ENCODE measurements at places on chromosomes 5 and 9.

DNA sequence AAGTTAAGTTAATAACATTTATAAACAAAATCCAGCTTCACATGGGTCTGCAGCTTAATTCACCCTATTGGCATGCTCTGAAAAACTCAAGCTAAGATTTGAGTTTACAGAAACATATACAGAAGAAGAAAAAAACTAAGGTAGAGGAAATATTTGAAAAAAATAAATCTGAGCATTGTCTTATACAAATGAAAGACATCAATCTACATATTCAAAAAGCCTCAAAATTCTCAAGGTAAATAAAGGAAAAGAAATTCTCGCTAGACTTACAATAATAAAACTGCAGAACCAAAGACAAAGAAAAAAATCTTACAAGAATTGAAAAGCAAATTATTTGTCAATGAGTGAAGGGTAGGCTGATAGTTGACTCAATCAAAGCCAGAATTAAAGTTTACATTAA, 493.4 kb downstream of the CETN3 start:
- no peak for DNase-seq

DNA sequence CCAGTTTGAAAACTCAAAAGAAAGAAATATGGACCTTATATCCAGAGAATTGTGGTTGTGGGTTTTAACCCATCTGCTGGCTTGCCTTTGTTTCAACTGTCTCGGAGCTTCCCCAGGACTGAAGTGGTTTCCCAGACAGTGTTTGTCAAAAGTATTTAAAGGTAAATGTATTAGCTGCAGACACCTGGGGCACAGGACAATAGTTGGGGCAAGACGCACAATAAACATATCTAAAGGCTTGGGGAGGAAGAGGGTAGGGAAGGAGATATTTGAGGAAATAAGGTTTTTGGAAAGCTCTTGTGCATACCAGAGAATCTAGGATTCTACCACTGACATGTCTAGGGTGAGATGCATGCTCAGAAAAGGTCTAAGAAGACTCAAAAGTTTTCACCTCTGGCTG, 99.0 kb downstream of the ADAMTS2 start:
- DNase-seq, result no peak

GRCh38 chr9:78928625-78929405, 631.9 kb downstream of the PSAT1 start:
- no peak for DNase-seq

- no peak for DNase-seq
Observed at GRCh38 chr9:105330201-105330600, 85.8 kb downstream of the SLC44A1 start.

DNA sequence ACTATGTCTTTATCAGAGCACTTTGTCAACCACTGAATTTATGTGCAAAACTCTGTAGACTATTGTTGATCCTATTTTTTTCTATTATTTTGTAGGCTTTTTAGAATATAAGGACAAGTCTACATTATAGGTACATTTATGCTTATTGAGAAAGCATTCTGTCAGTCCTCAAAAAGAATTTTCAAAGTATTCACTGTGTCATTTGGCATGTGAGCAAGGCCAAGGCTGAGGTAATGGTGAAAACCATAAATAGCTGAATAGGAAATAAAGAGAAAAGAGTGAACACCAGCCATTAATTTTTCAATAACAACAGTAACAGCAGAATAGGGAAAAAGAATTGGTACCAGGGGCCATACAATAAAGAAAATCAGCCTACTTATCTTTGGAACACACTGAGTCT, 21.0 kb downstream of the SKIC3 start:
- no peak for DNase-seq

GRCh38 chr9:108386859-108387384, 468.9 kb downstream of the ACTL7B start:
- DNase-seq, result peak; percentile 15

DNA sequence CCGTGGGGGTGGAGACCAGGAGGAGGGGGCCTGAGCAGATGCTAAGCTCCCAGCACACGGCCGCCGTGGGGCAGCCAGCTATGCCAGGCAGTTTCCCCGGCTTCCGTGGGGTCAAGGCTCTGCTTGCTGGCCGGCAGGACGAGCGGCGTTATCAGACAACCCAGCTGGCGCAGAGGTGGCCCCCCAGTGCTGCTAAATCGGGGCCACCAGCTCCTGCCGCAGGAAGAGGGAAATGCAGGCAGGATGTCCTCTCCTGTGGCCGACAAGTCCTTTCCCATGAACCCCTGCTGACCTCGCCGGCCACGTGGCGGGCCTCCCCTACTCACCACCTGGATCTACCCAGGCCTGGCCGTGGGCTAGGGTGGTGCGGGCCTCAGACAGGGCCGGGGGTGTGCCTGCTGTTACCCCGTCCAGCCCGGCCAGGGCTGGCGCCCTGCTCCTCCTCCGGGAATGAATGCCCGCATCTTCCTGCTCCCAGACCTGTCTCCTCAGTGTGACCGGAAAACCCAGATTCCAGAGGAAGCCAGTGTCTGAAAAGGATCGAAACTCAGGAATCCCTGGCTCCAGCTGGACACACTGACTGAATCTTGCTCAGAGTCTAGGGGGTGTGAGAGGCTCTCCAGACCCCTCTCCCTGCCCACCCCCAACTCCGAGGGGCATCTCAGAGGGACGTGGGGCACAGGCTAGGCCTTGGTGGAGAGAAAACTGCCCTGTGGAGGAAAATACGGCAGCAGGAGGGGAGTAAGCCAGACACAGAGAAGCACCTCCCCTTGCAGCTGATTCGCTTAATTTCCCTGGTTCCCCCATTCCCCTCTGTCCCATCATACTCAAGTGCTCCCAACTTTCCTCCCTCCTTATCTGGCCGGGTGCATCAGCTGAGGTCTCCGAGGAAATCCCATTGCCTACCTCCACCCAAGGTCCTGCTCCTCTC, 3.9 kb downstream of the FLT4 start:
- DNase-seq, result no peak

DNA sequence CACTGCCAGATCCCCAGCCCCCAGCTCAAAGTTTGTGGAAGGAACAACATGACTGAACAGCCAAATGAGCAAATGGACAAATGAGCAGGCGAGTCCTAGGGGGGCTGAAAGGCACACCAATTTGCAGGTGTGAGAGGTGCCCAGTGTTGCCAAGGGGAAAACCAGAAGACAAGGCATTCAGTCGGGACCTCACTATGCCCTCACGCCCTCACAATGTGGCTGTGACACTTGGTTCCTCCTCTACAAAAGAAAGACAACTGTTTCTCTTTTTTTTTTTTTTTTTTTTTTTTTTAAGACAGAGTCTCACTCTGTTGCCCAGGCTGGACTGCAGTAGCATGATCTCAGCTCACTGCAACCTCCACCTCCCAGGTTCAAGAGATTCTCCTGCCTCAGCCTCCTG, 28.0 kb downstream of the TNIP1 start:
- no peak for DNase-seq

GRCh38 chr5:458547-459353, 15.8 kb downstream of the EXOC3 start:
- DNase-seq, result no peak

DNA sequence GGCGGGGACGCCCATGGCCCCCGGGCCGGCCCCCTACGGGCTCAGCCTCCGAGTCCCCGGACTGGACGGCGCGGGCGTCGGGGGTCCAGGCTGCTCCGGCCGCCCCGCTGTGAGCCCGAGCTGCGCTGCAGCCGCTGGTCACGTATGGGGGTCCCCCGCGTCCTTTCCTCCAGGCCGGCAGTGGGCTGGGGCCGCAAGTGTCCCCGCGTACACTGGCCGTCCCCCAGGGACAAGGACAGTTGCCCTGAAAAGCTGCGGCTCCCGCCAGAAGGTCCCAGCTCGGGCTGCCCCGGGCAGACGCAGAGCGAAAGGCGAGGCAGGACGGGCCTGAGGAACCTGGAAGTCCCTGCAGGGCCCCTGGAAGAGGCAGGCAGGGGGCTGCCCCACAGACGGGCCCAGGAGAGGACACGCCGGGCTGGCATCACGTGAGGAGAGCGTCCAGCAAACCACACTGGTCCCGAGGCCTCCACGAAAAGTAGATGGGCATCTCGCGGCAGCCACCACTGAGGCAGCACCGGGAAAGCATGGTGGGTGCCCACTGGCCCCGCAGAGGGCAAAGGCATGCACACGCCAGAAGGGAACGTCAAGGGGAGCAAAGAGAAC, 3.3 kb upstream of the NKD2 start:
- no peak for DNase-seq

GRCh38 chr5:75243100-75243499, 6.4 kb upstream of the ANKRD31 start:
- no peak for DNase-seq

DNA sequence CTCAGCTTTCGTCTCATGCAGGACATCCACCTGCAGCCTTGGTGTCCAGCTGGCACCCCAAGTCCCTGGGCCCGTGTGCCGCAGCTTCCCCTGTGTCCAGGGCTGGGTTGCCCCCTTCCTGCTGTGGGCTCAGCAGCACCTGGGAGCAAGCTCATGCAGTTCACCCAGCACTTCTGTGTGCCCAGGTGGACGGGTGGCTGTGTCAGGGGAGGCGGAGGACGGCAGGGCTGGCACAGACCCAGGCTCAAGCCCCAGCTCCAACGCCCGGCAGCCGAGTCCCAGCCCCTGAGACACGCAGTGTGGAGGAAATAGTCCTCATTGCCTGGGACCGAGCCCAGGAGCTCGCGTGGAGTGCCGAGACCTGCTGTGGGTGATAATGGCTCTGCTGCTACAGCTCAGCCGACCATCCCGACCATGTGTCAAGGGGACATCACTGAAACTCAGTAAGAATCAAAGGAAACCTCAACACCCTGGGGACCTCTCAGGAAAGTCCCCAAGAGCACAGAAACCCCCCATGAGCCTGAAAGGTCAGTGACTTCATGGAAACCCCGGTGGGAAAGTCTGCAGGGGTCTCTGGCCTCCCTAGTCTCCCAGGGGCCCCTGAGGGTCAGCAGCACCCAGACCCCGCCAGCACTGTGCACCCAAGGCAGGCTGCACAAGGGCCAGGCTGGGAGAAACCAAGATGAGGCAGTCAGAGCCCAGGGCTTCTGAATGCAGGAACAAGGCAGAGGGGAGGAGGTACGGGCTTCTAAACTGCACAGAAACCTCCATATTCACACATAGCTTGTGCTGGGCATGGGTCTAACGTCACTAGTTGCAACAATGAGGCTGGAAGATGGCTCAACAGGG, 38.8 kb downstream of the LPCAT1 start:
- no peak for DNase-seq

- no peak for DNase-seq
Observed at GRCh38 chr5:157212307-157212706, 31.7 kb downstream of the ITK start.

- no peak for DNase-seq
Observed at GRCh38 chr5:4137781-4138180, 542.1 kb downstream of the IRX1 start.

DNA sequence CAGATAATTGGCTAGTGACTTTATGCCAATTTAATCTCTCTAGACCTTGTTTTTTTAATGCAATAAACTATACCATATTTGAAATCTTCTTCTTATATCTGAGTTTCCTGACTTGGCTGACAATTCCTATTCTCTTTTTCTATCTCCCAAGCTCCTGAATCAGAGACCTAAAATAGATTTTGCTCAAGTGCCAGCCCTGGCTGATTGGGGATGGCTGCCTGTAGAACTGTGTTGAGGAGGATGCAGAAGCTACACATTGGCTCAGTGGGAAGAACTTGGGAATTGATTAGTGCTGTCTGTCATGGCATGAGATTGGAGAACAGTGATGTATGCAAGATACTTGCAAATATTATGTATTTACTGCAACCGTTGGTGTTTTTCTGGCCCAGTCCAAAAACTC, 132.8 kb downstream of the INSYN2B start:
- no peak for DNase-seq

GRCh38 chr9:137218754-137219271, 3.2 kb downstream of the RNF208 start:
- no peak for DNase-seq

GRCh38 chr9:125609744-125610143, 97.3 kb downstream of the MAPKAP1 start:
- no peak for DNase-seq

DNA sequence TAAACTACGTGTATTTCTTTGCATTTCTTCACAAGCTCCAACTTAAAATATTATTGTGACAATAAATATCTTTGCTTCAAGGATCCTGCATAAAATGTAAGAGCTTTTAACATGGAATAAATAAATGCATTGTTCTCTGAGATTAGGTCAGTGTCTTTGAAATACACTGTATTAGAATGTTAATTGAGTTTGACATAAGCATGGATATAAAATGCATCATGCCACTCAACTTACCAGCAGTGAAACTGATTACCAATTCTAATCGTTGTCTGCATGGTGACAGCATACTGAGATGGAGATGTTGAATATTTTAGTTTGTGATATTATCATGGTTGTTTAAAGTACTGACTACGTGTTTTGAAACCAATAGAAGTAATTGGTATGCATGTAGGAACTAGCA, 555.3 kb upstream of the ZNF608 start:
- no peak for DNase-seq

DNA sequence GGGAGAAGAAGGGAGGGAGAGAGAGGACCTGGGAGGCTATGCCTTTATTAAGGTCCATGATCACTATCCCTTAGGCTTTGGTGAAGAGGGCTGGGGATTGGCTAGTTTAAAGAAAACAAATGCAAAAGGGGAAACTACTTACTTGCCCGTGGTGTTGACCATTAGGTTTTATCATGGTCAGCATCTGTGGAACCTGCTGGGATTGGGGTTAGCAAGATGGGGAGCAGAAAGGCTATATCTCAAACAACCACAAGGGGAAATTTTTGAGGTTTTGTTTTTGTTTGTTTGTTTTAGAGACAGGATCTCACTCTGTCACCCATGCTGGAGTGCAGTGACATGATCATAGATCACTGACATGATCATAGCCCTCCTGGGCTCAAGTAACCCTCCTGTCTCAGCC, 9.0 kb upstream of the RAD23B start:
- no peak for DNase-seq

DNA sequence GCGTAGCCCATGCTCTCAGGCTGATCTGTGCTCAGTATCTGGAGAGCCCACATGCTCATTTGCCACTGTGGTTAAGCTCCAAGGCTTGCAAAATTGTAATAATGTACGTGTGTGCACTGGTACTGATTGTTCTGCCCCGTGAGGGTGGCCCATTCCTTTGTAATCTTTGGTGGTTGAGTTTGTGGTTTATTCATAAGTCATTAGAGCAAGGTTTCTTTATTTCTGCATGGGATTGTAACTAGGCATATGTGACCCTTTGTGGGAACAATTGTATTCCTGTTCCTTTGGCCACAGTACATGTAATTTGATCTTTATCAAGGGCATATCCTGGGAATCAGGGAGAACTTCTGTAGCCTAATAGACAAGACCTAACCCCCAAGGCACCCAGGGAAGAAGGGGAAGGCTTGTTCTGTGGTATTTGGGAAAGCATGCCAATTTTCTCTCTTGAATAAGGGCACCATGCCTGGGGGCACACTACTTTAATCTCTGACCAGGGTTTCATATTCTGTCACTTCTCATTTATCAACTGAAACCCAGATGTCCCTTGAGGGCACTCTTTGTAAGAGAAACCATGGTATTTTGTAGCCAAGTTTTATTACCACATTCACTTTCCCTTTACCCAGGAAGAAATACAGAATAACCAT, 74.6 kb downstream of the NPR3 start:
- no peak for DNase-seq
